Stimulated activated naive CD4-positive, alpha-beta T cell (primary cell): ENCODE measurements at places on chromosomes 12 and 14.

- DNase-seq, result no peak
These were observed 49.4 kb downstream of the LRRC9 start for GRCh38 chr14:59969319-59969718.

GRCh38 chr14:90301668-90302090 lies 30.1 kb downstream of the NRDE2 start:
- DNase-seq, result no peak

- no peak for DNase-seq
These were observed 8.1 kb upstream of the ZNF385A start for GRCh38 chr12:54392485-54393206.

DNA sequence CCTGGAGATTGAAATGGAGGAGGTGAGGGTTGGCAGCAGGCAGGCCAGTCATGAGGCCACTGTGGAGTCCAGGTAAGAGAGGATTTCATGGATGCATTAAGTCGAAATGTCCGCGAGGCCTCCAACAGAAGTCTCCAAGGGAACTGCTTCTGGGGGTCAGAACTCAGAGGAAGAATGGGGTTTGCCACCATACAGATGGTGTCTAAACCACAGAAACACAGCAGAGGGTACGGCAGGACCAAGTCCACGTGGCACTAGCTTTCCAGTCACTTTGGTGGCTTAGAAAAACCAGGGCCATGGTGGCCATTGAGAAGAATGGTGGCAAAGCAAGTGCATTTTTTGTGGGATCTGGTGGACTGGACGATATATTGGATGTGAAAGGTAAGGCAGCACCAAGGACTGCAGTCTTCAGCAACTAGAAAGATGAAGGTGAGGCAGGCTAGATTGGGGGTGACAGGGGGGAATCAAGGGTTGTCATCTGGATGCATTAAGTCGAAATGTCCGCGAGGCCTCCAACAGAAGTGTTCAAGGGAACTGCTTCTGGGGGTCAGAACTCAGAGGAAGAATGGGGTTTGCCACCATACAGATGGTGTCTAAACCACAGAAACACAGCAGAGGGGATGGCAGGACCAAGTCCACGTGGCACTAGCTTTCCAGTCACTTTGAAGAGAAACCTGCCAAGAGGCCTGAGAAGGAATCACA lies 22.5 kb upstream of the TMEM106C start:
- DNase-seq, result no peak

DNA sequence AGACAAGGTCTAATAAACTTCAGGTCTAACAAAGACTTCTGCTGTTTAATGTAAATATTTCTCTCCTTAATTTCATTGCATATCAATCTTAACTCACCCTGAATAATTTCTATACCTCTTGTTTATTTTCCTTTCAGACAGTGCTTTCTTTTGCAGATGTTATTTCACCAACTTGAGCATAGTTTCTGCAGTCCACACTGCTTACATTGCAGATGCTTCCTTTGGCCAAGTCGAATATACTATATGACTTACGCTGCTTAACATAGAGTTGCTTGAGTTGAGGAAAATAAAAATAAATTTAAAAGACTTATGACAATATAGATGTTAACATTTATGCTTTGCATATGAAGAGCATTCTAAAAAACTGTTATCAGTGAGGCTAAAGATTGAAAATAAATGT lies 217.7 kb downstream of the PTPRO start:
- DNase-seq, result no peak

DNA sequence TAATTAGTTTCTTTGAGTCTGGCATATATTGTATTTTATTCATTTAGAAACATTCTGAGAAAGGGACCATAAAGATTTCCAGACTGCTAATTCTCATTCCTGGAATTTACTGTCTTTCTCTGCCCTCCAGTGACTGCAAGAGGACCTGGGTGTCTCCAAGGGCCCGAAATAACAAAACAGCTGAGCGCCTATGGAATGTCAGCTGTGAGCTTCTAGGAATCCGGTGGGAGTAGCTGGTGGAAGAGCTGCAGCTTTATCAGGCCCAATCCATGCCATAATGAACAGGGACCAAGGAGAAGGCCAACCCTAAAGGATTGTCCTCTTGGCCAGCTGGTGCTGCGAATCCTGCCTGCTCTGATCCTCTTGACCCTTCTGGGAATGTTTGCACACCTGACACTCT lies 31.9 kb downstream of the RDH12 start:
- DNase-seq, result no peak

DNA sequence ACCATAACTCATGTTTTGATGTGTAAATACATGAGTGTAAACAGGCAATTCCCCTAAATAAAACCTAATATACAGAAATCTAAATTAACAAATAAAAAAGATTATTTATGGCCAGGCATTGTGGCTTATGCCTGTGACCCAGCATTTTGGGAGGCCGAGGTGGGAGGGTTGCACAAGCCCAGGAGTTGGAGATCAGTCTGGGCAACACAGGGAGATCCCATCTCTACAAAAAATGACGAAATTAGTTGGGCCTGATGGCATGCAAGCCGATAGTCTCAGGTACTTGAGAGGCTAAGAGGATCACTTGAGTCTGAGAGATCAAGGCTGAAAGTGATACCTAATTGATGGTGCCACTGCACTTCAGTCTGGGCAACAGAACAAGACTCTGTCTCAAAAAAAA lies 48.7 kb downstream of the BCAT1 start:
- no peak for DNase-seq

DNA sequence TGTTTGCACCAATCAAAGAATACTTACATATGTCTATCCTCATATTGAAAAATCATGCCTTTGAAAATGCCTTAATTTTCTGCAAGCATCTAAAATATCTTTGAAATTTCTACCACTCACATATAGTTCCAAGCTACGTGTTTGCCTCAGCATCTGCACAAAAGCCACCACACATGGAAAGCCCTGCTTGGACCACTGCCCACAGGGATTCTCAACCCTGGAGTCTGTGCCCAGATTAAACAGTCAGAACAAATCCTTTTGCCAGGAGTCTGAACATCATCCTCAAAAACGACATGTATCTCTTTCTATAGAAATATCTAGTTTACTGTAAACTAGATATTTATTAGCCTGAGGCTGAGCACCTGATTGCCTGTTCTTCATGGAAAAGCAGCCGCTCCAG lies 32.6 kb downstream of the ARMH4 start:
- no peak for DNase-seq
